GM04504 (cell line): ENCODE measurements at places on chromosomes 13 and 19.

- DNase-seq, result no peak
These were observed 30.5 kb downstream of the VAV1 start for GRCh38 chr19:6803036-6803404.

DNA sequence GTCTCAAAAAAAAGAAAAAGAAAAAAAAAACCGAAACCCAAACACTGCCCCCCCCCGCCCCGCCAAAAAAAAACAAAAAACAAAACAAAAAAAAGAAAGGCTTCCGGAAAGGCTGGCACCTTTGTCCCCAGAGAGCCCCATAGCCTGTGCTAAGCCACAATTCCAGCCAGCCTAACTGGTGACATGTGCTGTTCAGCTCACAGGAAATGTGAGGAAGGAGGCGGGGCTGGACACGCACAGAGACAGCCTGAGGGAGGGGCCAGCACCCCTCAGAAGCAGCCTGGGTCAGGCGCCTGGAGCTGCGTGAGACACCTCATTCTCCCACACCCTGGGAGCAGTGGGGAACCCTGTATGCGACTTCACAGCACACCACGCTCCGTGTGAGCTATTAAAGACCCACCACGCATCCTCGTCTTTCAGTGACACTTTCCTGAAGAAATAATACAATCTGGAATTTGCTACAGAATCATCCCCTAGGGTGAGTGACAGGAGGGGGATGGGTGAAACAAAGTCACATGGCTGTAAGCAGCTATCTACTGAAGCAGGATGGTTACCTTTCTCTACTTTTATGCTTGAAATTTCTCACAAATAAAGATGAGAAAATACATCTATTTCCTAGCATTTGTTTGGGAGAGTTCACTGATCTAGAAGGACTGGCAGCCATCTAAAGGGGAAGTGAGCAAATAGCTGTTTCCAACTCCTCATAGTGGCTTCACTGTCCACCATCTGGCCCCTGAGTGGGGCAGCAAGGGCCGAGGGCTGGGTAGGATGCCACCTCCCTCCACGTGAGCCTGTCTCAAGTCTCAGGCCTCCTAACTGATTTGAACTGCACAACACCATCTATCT, 12.3 kb upstream of the SLC35E1 start:
- peak; percentile 64 for DNase-seq

DNA sequence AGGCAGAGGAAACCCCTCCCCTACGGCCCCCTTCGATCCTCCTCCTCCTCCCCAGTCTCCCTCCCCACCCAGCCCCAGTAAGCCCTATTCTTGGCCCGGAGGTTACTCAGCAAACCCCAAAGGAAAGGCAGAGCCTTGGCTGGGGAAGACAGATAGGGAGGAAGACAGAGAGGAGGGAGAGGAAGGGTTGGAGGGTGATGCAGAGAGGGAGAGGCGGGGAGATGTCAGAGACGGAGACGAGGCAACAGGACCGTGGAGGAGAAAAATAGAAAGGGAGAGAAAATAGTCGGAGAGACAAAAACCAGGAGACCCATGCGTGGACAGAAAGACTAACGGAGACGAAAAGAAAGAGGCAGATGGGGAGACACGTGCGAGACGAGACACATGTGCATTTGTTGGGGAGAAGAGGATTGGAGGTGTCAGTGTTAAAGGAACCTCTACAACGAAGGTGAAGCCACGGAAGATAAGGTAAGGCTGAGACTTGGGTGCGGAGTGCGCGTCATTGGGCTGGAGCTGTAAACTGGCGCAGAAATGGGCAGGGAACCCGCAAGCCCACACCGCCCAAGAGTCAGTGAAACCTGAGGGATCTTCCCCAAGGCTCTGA, 2.9 kb downstream of the TGFB1 start:
- DNase-seq, result no peak

GRCh38 chr13:78620936-78621470, 17.7 kb upstream of the POU4F1 start:
- no peak for DNase-seq

DNA sequence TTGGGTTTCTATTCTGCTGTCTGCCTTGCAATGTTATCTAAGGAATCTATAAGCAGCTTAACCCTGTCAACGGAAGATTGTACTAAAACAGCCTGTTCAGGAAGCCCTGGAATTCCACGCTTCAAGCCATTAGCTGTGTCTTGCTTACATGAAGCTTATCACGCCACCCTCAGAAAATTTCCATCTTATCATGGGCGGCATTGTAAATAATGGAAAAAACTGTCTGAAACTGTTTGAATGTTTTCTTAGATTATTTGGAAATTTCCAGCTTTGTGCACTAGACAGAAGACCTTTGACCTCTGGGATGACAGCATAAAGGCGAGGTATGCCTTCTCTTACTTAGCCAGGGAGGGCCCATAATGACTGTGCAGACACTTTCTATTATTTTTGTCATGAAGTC, 319.7 kb downstream of the KCNRG start:
- DNase-seq, result no peak

DNA sequence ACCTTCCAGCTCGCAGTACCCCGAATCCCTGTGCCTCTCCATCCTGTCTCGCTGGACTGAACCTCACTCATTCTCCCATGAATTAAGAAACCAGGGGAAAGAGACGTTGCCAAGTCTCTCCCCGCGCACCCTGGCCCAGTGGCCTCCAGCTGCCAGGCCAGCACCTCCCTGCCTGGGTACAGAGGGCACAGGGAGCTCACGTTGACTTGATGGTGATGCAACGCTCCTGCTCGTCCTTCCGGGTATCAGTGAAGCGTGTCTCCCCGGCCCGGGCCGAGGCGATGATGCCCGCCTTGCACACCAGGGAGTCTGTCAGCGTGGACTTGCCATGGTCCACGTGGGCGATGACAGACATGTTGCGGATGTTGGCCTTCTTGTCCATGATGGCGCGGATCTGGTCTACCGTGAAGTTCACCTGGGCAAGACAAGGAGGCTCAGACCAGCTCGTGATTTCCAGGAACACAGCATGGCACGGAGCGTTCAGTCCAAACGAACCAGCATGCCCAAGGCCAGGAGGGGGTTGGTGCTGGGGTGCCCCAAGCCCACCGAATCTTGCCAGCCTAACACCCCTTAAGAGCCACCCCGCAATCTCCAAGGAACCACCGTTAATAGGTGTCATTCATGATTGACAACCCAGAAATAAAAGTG, 1.2 kb downstream of the EEF2 start:
- no peak for DNase-seq

DNA sequence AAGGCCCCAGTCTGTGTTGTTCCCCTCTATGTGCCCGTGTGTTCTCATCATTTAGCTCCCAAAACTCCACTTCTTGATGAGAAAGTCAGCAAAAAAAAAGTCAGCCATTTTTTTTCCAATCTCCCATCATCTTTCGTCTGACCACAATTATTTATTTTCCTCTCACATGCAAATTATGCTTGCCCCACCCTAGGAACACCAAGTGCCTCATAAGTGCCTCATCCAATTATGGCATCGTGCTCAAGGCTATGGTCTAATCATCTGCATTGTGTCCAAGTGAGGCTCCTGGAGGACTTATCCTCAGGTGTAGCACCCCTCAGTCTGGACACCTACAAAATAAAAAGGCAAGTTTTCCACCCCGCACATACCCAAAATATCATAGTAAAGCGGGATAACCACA, 20.8 kb upstream of the IPO5 start:
- DNase-seq, result no peak

- no peak for DNase-seq
These were observed 17.7 kb downstream of the TMEM161A start for GRCh38 chr19:19120308-19121231.

DNA sequence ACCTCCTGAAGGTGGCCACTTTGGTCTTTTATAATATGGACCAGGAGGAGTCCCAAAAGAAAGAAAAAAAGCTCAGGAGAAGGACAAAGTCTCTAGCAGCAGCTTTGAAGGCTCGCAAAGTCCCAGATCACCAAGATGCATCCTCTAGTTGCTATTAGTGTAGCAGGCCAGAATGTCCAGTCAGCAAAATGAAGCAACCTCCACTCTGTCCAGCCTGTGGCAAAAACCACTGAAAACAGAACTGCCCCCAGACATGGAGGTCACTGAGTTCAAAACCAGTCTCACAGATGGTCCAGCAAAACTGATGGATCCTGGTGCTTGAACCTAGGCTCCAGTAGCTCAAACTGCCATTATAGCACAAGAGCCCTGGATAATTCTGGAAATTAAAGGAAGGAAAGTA, 10.4 kb downstream of the LILRB4 start:
- no peak for DNase-seq

- no peak for DNase-seq
These were observed 11.1 kb upstream of the OLFM4 start for GRCh38 chr13:53017433-53017970.

GRCh38 chr19:4493104-4493928, 21.2 kb downstream of the HDGFL2 start:
- DNase-seq, result no peak

DNA sequence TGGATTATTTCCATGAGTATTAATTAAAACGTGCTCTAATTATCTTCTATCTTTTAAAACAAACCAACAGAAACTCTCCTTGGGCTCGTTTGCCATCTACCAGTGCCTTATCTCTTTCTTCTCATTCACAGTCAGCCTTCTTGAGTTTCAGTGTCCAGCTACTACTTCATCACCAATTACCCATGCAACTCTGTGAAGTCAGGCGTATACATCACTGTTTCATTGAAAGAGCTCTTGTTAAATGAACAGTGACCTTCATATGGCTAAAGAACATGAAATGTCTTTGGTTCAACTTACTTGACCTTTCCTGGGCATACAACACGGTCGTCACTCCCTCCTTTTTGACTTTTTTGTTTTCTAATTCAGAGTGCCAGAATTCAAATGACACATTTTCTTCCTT, 5.2 kb upstream of the IFT88 start:
- no peak for DNase-seq

- DNase-seq, result no peak
These were observed 6.6 kb downstream of the ISOC2 start for GRCh38 chr19:55454787-55455243.

DNA sequence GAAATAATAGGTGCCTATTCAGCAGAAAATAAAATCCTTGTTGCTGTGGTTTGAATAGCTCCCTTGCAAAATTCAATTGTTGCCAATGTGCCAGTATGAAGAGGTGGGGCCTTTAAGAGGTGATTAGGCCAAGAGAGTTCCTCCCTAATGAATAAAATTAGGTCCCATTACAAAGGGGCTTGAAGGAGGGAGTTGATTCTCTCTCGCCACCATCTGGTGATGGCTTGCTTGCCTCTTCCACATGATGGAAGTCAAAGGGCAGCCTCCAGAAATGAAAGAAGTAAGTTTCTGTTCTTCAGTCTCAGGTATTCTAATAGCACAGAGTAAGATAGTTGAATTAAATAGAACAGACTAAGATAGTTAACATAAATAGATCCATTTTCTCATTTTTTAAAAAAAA, 3.0 kb upstream of the EEF1AKMT1 start:
- DNase-seq, result no peak

- DNase-seq, result no peak
These were observed 4.1 kb downstream of the ISYNA1 start for GRCh38 chr19:18433735-18434398.

GRCh38 chr13:94813920-94814475, 101.7 kb upstream of the SOX21 start:
- no peak for DNase-seq

DNA sequence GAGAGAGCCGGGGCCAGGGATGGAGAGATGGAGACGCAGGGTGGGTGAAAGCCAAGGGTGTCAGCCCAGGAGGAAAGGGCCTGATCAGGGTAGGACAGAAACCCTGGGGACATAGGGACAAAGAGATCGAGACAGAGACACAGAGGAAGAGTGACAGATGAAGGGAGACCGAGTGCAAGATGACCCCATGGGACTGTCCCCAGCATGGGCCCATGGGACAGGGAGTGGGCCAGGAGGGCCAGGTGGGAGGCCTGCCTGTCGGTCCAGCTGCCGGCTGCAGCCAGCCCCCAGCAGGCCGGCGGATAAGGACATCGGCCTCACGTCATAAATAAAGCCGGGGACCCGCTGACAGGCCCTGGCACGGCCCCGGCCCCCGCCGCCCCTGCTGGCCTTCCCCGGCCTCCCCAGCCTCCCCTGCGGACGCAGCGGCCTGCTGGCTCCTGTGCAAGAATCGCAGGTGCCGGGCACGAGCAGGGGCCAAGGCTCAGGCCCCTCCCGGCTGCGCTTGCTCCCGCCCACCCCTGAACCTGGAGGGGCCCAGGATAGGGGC, 6.3 kb downstream of the REX1BD start:
- no peak for DNase-seq

GRCh38 chr19:50327013-50327412, 2.2 kb downstream of the KCNC3 start:
- DNase-seq, result no peak

GRCh38 chr13:79679334-79679733, 198.4 kb downstream of the NDFIP2 start:
- DNase-seq, result peak; percentile 33

DNA sequence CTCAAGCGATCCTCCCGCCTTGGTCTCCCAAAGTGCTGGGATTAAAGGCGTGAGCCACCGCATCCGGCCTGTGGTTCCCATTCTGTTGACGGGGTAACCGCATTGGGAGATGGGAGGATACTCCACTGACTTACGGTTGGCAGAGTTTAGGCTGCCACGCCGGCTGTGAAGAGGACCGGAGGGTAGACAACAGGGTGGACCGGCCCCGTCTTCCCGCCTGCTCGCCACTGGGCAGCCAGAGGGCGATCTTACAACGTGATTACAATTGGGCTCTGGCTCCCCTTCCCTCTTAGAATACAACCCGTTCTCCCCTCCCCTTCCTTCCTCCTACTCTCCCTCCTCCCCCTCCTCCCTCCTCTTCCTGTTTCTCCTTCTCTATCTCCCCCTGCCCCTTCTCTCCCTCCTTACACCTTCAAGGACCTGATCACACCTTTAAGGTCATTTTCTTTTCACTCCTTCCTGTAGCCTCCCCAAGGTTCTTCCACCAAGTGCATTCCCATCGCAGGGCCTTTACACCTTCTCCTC, 957 bp upstream of the CCDC194 start:
- DNase-seq, result no peak

GRCh38 chr19:16342002-16342715, 17.5 kb downstream of the KLF2 start:
- DNase-seq, result peak; percentile 59

- no peak for DNase-seq
These were observed 30.1 kb downstream of the WDFY2 start for GRCh38 chr13:51614350-51614786.

DNA sequence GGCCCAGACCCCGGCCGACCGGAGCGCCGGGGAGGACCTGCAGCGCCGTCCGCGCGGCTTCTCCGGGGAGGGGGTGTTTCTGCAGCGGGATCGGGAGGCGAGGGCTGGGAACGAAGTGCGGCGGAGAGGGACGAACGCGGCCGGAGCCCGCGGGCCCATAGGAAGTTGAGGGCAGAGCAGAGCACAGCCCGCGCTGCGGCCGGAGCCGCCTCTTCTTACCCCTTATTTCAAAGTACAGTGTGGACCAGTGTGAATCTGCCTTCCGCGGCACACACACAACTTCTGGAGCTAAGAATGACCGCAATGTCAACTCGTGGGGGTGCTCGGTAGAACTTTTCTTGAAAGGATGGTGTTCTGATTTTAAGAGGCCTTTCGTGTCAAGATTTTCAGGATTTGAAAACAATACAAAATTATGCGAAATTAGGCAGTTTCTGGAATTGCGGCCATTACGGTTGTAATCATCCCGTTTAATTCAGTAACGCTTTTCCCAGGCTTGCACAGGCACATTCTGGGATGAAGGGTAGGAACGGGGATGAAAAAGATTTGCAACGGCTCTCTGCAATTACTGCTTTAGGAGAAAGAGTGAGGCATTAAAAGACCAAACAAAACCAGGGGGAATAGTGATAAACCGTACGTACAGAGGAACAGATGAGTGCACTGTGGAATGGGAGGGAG, 821 bp downstream of the TDRD3 start:
- peak; percentile 30 for DNase-seq

GRCh38 chr13:100176801-100177400, 88.0 kb downstream of the PCCA start:
- no peak for DNase-seq

GRCh38 chr13:113502686-113503085, 12.2 kb upstream of the DCUN1D2 start:
- no peak for DNase-seq
